ENCODE measurements at places on chromosomes 6 and 20.
A peak's percentile ranks its signal among the peaks of the same experiment; 100 is the strongest.

DNA sequence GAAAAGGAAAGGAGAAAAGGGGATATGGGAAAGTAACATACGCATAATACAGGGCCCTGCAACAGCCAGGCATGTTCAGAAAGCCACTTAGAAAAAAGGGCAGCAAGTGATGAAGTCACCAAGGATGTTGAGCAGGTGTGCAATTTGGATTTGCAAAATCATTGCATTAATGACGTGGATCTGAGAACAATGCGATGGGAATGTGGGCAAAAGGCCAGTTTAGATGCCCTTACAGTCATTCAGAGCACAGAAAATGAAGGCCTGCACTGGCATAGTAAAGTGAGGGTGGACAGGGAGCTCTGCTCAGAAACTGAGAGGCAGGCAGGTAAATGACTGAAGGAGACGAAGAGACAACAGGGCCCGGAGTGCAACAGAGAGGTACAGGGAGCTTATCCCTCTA is 123.7 kb upstream of the NHSL1 start:
- DNase-seq = no peak

DNA sequence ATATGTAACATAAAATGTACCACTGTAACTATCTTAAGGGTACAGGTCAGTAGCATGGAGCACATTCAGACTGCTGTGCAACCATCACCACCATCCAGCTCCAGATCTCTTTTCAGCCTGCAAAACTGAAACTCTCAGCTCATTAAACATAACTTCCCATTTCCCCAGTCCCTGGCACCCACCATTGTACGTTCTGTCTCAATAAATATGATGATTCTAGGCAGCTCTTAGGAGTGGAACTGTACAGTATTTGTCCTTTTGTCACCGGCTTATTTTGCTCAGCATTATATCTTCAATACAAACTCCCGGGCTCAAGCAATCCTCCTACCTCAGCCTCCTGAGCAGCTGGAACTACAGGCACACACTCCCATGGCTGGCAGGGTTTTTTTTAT is 1.5 kb downstream of the ZC3H12D start:
- DNase-seq = no peak

- DNase-seq = no peak
Observed at GRCh38 chr20:50115041-50115512, 2.1 kb upstream of the UBE2V1 start.

GRCh38 chr6:47377971-47378370 is 68.3 kb upstream of the TNFRSF21 start:
- no peak for DNase-seq

DNA sequence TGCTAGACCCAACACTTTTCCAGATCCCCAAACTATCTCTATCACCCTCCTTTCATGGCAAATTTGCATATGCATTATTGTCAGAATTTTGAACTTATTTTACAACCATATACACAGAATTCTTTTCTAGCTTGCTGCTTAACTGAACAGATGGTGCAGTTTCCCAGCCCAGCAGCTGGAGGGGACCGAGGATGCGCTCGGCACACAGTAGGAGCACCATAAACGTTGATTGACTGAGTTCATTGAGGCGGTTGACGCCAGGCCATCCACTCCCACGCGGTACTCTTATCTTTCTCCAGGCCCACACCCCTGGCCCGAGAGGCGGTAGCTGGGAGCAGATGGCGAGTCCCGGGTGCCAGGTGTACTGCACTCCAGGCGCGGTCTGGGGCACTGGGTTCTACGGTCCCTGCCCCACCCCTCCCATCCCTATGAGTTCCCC is 6.8 kb upstream of the SOX4 start:
- DNase-seq = peak; percentile 98

DNA sequence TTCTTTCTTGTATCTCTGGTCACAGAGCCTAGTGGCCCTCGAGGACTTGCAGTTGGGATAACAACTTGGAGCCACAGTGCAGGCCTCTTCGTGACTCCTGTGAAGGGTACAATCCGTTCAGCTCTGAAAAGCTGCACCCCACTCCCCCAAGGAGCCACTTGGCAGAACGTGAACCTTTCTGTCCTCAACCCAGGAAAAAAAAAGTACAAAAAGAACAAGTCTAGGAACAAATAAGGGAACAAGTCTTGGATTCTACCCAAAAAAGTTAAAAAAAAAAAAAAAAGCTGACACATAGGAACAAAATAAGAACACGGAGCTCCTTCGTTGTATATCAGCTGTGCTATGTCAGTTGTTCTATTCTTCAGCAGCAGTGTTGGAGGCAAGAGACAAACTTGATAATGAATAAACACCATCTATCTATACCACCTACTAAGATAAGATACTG is 77.9 kb upstream of the TULP1 start:
- DNase-seq = no peak

DNA sequence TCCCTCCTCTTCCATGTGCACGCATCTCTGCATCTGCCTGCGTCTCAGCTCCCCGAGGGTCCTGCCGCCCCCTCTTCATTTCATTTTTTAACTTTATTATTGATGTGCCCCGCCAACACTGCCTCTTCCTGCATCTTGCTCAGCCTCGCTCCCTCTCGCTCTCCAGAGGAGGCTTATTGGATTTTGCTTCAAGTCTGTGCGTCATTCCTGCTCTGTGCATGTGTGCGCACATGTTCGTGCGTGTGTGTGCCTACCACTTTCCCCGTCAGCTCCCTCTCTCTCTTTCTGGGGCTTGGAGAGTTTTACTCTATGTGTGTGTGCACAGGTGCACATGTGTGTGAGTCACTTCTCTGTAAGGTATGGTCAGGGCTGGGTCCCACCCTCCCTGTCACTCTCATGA is 71.8 kb upstream of the NNAT start:
- no peak for DNase-seq

GRCh38 chr6:84921891-84922290 is 157.5 kb upstream of the TBX18 start:
- no peak for DNase-seq

- DNase-seq = no peak
Observed at GRCh38 chr6:148550569-148550968, 196.3 kb upstream of the UST start.

- no peak for DNase-seq
Observed at GRCh38 chr6:16498237-16498636, 259.9 kb downstream of the GMPR start.

GRCh38 chr6:42314571-42315258 is 97.1 kb upstream of the MRPS10 start:
- DNase-seq = no peak

DNA sequence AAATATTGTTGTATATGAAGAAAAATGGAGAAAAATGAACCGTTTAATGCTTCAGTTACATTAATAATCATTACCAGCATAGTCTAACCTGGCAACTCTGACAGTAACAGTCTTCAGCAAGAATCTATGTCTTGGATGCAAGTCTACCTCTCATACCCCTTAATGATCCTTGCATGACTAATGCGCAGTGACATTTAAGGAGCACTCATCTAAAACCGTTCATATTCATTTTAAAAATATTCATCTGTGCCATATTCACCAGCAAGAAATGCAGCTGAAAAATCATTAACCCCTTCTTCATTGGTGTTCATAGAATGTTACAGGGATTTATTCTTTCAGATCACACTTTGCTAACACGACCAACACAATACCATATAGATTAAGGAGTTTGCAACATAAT is 227.2 kb upstream of the ASCC3 start:
- DNase-seq = no peak

GRCh38 chr6:92559003-92559402 is 860.4 kb downstream of the EPHA7 start:
- DNase-seq = no peak

- DNase-seq = peak; percentile 3
Observed at GRCh38 chr6:5671601-5672559, 334.8 kb downstream of the NRN1 start.

- DNase-seq = no peak
Observed at GRCh38 chr6:121965739-121966138, 433.7 kb upstream of the HSF2 start.

- no peak for DNase-seq
Observed at GRCh38 chr20:20231528-20232298, 136.2 kb upstream of the INSM1 start.

- DNase-seq = no peak
Observed at GRCh38 chr6:51024126-51024525, 205.5 kb downstream of the TFAP2B start.

GRCh38 chr6:13360671-13361540 is 32.6 kb upstream of the TBC1D7 start:
- DNase-seq = no peak

GRCh38 chr6:88513471-88513870 is 347.3 kb upstream of the CNR1 start:
- DNase-seq = no peak

DNA sequence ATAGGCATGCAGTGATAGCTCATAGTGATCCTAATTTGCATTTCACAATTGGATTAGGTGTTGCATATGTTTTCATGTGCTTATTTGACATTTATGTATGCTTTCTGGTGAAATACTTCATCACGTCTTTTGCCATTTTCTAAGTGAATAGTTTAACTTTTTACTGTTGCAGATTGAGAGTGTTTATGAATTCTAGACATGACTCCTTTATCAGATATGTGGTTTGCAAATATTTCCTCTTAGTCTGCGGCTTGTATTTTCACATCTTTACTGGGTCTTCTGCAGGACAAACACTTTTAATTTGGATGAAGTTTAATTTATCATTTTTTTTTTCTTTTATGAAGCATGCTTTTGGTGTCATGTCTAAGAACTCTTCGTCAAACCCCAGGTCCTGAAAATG is 39.2 kb downstream of the CCN2 start:
- no peak for DNase-seq

DNA sequence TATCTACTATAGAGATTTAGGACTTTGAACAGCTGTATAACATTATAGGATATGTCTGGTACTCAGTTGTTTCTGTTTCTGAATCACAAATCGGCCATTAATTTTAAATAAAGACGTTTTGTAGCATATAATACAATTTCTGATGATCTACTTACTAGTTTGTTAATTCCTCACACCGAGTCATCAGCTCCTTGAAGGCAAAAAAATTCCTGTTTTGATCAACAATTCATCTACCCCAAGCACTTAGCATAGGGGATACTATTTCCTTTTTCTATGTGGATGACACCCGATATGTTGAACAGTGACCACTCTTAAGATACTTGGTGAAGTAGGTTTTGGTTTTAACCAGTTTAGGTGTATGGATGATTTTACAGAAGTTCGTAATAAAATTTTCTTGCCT is 107.3 kb downstream of the NCOA3 start:
- DNase-seq = no peak

- no peak for DNase-seq
Observed at GRCh38 chr20:45056473-45057173, 44.3 kb downstream of the KCNS1 start.

DNA sequence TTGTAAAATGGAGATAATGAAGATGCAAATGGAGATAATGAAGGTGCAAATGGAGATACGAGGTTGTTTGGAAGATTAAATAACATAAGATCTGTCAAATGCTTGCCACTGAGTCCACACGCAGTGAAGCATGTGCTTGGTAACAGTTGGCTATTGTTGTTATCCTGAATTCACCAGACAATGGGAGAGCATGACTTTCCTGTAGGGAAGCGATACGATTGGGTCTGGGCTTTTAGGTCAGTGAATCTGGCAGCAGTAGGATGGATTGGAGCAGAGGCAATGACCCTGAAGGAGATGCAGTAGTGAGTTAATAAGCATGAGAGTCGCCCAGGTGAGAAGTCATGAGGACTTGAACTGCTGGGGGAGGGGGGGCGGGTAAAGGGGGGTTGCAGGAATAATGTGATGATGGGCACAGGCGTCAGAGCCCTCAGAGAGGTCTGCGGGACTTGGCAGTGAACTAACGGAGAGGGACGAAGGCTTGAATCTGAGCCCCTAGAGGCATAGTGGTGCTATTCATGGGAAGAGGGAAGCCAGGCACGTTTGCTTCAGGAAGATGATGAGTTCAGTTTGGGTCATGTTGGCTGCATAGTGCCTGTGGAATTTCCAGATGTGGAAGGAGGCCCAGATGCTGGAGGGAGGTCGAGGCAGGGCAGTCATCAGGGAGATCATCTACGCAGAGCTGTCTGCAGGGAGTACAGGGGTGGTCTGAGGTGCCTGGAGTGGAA is 55.4 kb downstream of the ZDHHC14 start:
- DNase-seq = no peak

- no peak for DNase-seq
Observed at GRCh38 chr6:109897561-109898080, 80.5 kb upstream of the GPR6 start.
